ENCODE measurements at places on chromosomes 16 and 17.

GRCh38 chr17:78946131-78946530, 20.9 kb upstream of the TIMP2 start:
- DNase-seq, result no peak

- DNase-seq, result no peak
Measured at GRCh38 chr16:77585379-77586251, 136.7 kb upstream of the NUDT7 start.

DNA sequence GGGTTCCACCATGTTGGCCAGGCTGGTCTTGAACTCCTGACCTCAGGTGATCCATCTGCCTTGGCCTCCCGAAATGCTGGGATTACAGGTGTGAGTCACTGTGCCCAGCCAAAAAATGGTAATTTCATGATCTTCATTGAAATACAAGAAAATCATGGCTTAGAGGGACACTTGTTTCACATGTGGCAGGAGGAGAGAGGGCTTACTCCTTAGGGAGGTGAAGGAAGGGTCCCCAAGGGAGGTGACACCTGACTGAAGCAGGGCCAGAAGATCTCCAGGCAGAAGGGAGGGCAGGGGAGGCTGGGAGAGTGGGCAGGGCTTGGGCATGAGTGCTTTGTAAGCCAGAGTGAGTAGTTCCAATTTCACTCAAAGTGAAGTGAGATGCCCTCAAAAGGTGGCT, 20.0 kb upstream of the ITGAX start:
- no peak for DNase-seq

- no peak for DNase-seq
Measured at GRCh38 chr16:76265434-76266045, 11.7 kb upstream of the CNTNAP4 start.

DNA sequence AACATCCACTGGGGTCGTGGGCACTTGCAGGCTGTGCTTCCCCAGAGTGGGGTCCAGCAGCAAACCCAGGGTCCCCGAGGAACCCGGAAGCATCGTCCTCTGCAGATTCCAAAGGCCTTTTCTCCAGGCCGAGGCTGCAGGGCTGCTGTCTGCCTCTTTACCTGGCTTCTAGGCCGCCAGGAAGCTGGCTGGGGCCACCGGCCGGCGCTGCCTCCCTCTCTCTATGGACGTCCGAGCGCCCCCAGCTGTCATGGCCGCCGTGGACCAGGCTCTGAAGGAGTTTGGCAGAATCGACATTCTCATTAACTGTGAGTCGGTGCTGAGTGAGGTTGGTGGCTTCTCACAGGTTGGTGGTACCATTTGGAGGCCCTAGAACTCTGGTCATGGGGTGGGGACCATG, 5.6 kb downstream of the DECR2 start:
- no peak for DNase-seq

GRCh38 chr16:3878610-3879009, 1.9 kb downstream of the CREBBP start:
- DNase-seq, result no peak

GRCh38 chr17:74351552-74352210, 10.0 kb downstream of the BTBD17 start:
- no peak for DNase-seq

- no peak for DNase-seq
Measured at GRCh38 chr16:55875273-55875672, at the start of gene CES5A. Gene CES5A, minus strand, starts transcription at chr16:55875373. Its CDS starts 152 bp downstream, at chr16:55875221.

GRCh38 chr16:48279199-48279598, 31.9 kb upstream of the ABCC11 start:
- DNase-seq, result no peak

DNA sequence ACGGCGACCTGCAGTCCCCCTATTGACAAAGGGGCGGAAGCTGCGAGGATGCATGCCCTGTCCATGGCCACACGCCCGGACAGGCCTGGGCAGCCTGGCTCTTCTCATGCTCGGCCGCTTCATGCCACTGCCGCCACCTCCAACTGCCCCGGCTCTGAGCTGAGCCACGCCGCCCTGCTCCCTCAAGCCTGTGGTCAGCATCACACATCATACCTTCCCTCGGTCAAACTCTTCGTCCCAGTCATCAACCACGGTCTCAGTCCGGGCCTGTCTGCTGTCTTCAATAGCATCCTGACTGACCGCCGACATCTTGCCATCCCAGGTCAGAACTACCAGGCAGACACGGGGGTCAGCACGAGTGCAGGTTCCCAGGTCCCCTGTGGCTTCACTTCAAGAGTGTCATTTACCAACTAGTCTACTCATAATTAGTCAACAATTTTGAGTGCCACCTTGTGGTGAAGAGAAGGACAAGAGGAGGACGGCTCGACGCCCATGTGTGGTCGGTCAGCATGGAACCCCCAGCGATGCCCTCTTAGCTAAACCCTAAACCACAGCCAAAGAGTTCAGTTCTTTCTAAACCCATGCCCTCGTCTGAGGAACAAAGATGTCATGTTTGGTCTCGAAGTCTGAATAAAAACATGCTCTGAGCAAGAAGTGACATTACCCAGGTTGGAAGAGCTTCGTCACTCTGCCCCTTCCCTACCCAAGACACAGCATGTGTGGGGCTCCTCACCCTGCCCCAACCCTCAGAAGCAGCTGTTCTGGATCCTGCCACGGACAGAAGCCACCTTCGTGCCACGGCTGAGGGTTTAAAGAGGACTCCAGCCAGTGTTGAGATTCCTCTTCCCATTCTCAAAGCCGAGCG, 16.9 kb upstream of the CYTH1 start:
- no peak for DNase-seq

DNA sequence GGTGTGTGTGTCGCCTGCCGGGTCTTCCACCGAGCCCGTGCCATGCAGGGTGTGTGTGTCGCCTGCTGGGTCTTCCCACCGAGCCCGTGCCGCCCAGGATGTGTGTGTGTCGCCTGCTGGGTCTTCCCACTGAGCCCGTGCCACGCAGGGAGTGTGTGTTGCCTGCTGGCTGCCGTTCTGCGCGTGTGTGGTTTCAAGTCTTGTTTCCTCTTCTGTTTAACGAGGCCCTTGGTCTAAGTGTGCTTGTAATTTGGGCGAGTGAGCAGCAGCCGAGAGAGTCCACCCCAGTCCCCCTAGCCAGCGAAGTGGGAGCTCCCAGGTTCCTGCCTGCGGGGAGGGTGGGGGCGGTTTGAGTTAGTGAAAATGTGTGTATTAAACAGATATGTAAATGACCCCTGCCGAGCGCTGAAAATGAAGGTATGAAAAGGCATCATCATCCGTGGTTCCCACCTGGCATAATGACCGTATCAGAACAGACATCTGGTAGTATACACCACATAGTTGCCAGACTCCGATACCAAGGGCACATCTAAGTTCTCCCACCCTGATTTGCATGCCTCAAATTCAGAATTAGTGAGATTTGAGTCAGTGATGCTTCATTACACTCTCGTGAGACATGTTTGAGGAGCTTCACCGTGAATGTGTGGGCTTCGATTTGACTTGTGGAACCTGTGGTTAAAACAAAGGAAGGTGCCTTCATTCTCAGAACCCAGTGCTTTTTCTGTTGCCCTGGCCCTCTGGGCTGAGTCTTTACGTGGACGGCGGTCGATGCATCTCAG, 114.5 kb upstream of the CHMP6 start:
- no peak for DNase-seq

GRCh38 chr17:44308320-44308818, at the start of gene RUNDC3A:
Gene RUNDC3A, plus strand, starts transcription at chr17:44308601. Its CDS starts 232 bp downstream, at chr17:44308833.
- peak; percentile 60 for DNase-seq

- no peak for DNase-seq
Measured at GRCh38 chr17:17026163-17026562, 16.1 kb upstream of the MPRIP start.

- DNase-seq, result no peak
Measured at GRCh38 chr17:17205368-17206123, 587 bp downstream of the PLD6 start.

DNA sequence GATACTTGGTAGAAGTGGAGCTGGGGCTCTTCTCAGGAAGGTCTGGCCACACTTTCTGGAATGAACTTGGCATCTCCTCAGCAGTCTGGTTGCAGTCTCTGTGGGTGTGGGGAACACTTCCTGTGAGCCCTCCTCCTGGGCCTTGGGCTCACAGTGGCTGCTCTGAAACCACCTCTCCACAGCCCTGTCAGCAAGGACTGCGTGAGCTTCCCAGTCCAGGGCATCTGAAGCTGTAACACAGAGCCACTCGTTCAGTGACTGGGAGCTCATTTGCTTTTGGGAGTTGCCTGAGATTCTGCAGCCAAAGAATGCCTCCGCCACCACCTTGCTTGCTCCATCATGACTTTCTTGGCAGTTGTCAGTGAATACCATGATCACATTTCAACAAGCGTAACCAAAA, 60.0 kb downstream of the CLEC16A start:
- no peak for DNase-seq
